ENCODE measurements at places on chromosomes 5 and 9.
A peak's percentile ranks its signal among the peaks of the same experiment; 100 is the strongest.

DNA sequence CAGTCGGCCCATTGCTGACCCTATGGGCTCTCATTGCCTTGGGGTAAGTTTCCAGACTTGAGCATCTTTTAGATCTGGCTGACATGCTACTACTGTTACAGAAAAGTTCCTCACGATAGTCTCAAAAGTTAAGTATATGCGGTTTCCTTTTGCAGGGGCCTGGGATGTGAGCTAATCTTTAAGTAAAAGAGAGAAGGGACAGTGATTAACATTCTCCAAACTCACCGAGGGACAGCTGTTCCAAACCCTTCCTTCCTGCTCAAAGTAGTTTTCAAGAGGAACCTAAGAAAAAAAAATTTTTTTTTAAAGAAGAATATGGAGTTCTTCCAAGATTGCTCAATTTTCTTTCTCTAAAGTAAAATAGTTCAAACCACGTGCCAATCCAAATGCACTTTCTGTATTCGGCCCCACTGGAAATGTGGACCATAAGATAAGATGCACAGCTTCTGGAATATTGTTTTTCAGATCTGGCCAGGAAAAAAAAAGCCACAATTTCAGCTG lies 168.0 kb upstream of the SPRY4 start:
- no peak for DNase-seq

DNA sequence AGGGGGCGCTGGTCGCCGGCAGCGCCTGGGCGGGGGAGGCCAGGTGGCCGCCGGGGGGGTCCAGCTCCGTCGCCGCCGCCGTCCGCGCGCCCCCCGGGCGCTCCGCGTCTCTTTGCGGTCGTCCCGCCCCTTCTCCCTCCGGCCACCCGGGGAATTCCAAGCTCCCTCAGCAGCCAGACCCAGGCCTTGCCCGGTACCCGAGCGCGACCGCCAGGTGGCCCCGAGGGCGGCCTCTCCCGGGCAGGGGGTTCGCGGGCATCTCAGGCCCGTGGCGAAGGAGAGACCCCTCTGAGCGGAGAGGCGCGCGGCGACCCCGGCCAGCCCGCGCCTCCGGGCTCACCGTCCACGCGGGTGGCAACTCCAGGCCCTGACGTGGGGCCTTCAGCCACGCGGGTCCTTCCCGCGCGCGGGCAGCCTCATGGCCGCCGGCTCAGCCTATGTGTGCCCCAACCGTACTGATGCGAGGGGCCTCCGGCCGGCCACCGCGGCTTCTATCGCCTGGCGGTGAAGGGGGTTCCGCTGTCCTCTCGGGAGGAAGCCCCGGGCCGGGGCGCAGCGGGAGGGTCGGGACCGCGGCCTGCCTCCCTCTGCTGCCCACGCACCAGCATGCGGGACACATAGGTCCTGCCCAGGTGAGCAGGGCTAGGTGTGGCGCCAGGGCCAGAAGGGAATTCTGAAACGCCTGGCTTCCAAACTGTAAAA lies 529 bp upstream of the NRARP start:
- DNase-seq = peak; percentile 49

- no peak for DNase-seq
These were observed 7.4 kb upstream of the CARD19 start for GRCh38 chr9:93088656-93089015.

DNA sequence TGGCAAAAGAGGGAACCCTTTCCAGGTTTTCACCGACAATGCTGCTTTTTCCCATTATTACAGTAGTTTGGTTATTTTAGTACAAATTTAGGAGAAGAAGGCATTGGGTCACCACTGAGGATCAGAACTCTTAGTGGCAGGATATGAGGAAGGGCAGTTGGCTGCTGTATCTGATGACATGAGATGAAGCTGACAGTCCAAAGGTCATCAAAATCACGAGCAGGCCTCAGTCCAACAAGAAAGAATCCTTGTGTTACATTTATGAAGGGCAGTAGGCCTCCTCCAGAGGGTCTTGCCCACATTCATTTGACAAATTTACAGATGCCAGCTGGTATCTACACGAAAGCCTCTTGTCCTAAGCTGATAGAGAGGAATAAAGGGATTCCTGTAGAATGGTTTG lies 49.5 kb upstream of the COL15A1 start:
- DNase-seq = no peak

- no peak for DNase-seq
These were observed 186.2 kb upstream of the GRAMD2B start for GRCh38 chr5:126236994-126237393.

DNA sequence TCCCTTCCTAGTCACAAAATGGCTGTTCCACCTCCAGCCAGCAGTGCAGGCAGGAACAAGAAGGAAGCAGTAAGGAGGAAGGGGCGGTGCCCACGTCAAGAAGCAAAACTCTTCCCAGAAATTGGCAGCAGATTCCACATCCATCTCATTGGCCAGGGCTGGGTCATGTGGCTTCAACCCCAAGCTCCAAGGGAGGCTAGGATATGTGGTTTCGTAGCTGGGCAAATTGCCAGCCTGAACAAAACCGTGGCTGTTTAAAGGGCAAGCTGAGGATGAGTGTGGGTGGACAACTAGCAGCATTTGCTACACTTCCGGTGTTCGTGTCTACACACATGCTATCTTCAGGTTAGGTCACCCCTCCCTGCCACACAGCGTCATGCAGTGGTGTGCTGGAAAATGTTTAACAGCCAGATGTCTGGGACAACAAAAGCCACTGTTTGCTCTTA lies 92.1 kb upstream of the MAP1B start:
- DNase-seq = peak; percentile 23

GRCh38 chr5:143481697-143482531 lies 78.4 kb upstream of the NR3C1 start:
- DNase-seq = no peak

DNA sequence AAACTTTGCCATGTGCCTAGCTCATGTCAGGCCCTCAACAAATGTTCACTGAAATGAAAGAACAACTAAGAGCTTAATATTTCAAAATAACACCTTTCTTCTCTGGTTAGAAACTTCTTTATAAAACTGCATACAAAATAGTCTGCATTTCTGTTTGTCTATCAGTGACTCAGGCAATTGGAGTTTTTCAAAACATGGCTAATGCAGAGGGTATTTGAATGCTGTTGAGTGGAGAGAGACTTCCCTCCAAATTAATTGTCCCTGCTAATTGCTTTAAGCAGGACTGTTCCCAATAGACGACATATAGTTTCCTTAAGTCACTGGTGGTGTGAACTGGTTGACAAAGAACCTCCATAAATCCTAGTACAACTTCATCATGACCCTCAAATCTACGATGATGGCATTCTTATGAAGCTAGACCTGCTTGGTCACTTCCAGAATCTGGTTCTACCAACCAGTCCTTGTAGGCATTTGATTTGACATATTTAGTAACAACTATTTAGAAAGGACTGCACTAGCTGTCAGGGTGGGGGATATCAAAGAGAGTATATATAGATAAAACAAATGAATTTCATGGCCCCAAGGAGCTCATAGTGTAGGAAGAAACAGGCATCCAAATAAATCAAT lies 84.5 kb downstream of the PRLR start:
- DNase-seq = no peak

DNA sequence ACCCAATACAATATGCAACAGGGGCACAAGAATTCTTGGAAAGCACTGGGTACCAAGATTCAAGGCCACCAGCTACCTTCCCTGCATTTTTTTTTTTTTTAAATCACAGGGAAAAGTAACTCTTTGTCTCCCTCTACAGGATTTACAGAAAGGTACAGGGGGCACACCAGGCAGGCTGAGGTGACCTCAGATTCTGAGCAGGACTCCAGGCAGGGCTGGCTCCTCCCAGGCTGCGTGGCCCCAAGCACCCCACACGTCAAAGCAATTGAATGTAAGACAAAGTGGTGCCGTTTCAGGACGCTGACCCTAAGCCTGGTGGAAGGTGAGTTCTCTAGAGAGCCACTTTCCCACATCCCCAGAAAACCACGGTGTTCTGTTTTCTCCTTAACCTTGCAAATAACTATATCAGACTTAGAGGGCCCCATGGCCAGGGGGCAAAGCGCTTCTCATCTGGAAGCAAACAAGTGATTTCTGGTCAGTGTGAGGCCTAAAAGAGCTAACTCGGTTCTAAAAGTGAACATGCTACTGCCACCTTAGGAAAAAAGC lies 222.6 kb downstream of the ROR2 start:
- DNase-seq = peak; percentile 53
